ENCODE measurements at places on chromosomes 2 and 18. TPM values are rescaled to one million over a fixed set of nuclear protein-coding genes. Genes with fewer than 3 reads are reported as not detected.
A peak's percentile ranks its signal among the peaks of the same experiment; 100 is the strongest.

CCDC68 gene
- total RNA-seq, result 2.5 TPM

DNA sequence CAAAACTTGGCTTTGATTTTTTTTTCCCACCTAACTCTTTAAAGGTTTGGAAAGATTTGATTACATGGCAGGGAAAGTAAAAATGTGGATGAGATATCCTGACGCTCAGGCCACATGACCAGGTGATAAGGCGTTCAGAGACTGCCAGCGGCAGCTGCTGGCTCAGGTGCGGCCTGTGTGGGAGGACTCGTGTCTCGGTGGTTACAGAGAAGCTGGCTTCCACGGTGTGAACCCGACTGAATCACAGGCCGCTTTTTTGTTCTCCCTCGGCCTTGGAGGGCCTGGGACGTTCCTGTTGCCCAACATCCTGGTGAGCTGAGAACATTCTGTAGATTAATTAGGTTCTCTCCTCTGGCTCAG lies 124.2 kb upstream of the ZNF516 start:
- H3K36me3 ChIP-seq, result no peaks in the 10 kb centered on the region
- peak overlapping the region; percentile 53 for H3K4me3 ChIP-seq
- peaks cover 31% of the 10 kb centered on the region for H3K4me1 ChIP-seq
- DNase-seq, result no peak
- peak overlapping the region; percentile 75 for H3K27ac ChIP-seq

- peaks cover 97% of the 10 kb centered on the region for H3K27me3 ChIP-seq
- no peaks in the 10 kb centered on the region for H3K36me3 ChIP-seq
- no peak for DNase-seq
- H3K4me1 ChIP-seq, result peaks cover 34% of the 10 kb centered on the region
- H3K4me3 ChIP-seq, result peak overlapping the region; percentile 51
These were observed 7.8 kb upstream of the PAX3 start for GRCh38 chr2:222306393-222307142.

GRCh38 chr2:230225486-230225885 lies at the start of gene SP140:
Gene SP140, plus strand, starts transcription at chr2:230225736. Its CDS starts 109 bp downstream, at chr2:230225845.
- no peak for DNase-seq
- no peaks in the 10 kb centered on the region for H3K27me3 ChIP-seq
- no peaks in the 10 kb centered on the region for H3K36me3 ChIP-seq
- peaks cover 5% of the 10 kb centered on the region for H3K4me1 ChIP-seq
- no peak within 1 kb of the TSS for H3K27ac ChIP-seq
- H3K4me3 ChIP-seq, result no peak within 1 kb of the TSS

CDK15 gene
- total RNA-seq, result 0.91 TPM

DNA sequence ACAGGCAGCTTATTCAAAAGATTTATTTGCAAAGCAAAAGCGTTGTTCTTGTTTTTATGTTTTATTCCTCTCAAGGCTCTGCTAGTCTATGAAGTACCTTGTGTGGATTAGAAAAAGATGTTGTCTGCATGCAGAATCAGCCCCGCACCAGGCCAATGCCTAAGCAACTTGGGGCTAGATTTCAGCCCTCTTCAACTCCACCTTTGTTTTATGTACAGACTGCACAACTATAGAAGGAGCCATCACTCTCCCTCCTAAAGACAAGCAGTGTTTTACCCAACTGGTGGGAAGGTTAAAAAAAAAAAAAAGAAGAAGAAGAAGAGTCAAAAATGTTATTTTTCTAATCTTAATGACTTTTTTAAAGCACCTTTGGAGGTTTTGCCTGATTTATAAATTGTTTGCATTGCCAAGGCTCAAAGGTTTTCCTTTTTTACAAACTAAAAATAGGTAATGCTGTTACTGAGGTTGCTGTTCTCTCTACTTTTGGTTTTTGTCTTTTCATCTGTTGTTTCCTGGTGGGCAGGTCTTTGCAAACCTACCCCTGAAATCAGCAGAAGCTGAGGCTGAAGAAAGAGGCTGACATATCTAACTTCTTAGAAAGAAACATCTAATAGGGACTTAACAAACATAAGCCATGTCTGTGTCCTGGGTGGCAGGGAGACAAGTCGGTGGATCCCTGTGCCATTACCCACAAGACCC lies 164.0 kb downstream of the SLC39A10 start:
- H3K4me1 ChIP-seq, result no peaks in the 10 kb centered on the region
- H3K4me3 ChIP-seq, result no peak overlapping the region
- no peaks in the 10 kb centered on the region for H3K36me3 ChIP-seq
- H3K27me3 ChIP-seq, result no peaks in the 10 kb centered on the region
- no peak for DNase-seq
- no peak overlapping the region for H3K27ac ChIP-seq

FASTKD2 gene
- 24.5 TPM for total RNA-seq

DNA sequence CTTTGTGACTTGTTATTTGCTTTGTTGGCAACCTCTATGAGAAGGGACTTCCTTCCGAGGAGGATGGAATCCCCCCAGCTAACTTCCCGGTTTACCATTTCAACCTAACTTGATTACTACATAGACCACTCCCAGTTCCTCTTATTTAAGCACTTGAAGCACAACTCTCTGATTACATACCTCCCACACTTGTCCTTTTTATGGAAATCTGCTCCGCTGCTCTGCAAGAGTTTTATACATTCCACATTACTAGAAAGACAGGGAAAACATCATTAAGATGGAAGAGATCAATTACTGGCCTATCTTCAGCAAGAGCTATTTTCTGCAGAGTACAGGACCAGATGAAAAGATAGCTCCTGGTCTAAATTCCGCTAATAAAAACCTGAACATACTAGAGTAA lies 160.0 kb upstream of the PGAP1 start:
- H3K27ac ChIP-seq, result no peak overlapping the region
- no peak for DNase-seq
- no peak overlapping the region for H3K4me3 ChIP-seq
- H3K27me3 ChIP-seq, result no peaks in the 10 kb centered on the region
- H3K36me3 ChIP-seq, result peaks cover 6% of the 10 kb centered on the region

DNA sequence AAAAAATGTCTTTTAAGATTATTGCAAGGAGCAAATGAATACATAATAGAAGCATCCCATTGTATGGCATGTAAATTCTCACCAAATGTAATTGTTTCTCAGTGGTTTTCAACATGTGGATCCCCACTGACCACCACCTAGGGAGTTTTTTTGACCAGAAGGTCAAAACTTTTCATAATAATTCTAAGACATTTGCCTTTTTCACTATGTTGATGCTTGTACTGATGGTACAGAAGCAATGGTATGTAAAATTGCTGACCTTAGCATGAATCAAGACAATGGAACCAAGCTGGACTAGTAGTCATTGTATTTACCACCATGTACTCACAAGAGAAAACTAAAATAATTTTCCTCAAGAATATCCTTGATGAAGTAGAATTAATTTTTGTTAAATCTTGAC lies 36.8 kb downstream of the RAB10 start:
- no peaks in the 10 kb centered on the region for H3K36me3 ChIP-seq
- H3K4me1 ChIP-seq, result peaks cover 46% of the 10 kb centered on the region
- H3K27ac ChIP-seq, result no peak overlapping the region
- no peak overlapping the region for H3K4me3 ChIP-seq
- no peak for DNase-seq
- H3K27me3 ChIP-seq, result no peaks in the 10 kb centered on the region

DNA sequence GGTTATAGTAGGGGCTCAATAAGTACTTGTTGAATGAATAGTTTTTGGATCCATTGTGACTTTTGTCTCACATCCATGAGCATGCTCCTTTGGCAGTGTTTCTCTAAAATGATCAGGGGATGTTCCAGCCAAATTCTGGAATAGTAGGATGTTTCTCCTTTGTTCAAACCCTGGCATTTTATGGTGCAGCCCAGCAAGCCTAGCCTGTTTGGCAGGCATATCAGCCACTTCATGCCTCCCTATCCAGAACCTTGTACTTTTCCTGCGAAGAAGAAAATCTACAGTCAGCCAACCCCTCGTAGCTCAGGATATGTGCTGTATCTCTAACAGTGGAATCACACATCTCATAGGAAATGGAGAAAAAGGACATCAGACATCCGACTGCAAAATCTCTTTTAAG lies 27.1 kb upstream of the RPRD1A start:
- H3K36me3 ChIP-seq, result no peaks in the 10 kb centered on the region
- no peak for DNase-seq
- no peaks in the 10 kb centered on the region for H3K27me3 ChIP-seq
- no peaks in the 10 kb centered on the region for H3K4me1 ChIP-seq
- H3K4me3 ChIP-seq, result no peak overlapping the region

Measured in esophagus muscularis mucosa (tissue), 4 donors.